ENCODE measurements at places on chromosomes 7 and 10. TPM values are rescaled to one million over a fixed set of nuclear protein-coding genes. Genes with fewer than 3 reads are reported as not detected.

GRCh38 chr10:28105561-28105960, 106.7 kb upstream of the ODAD2 start:
- DNase-seq: no peak

DNA sequence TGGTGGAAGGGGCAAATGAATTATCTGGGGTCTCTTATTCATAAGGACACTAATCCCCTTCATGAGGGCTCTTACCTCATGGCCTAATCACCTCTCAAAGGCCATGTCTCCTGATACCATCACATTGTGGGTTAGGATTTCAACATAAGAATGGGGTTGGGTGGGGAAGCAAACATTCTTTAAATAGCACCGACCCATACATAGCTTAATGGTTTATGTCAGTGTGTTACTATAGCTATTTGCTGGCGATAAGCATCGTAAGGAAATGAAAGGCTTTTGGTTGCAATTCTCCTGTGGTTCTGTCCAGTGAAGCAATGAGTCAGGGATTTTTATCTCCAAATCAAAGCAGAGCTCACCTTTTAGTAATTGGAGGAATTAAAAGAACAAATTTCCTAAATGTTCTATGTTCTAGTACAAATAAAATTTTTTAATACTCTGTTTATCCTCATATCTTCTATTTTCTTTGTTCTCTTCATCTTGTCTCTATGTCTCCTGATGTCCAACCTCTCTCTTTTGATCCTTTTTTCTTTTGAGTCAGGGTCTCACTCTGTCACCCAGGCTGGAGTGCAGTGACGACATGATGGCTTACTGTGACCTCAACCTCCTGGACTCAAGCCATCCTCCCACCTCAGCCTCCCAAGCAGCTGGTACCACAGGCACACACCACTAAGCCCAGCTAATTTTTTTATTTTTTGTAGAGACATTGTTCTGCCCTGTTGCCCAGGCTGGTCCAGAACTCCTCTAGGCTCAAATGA, 57.0 kb upstream of the GLCCI1 start:
- DNase-seq: no peak

DNA sequence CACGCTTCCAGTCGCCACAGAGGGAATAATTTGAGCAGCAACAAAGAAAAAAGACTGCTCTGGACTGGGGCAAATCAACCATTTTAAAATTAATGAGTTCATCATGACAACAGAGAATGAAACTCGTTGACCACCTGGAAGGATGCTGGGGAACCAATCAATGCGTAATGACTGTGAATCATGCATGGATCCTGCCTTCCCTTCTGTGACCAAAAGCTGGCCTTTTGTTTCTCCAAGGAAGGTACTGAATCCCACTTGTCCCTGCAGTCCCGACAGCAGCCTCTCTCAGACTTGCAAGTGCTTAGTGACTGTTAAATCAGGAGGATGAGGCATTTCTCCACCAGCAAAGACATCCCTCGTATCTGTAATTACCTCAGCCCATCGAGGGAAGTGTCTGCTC, 68.0 kb upstream of the TNS3 start:
- no peak for DNase-seq

DNA sequence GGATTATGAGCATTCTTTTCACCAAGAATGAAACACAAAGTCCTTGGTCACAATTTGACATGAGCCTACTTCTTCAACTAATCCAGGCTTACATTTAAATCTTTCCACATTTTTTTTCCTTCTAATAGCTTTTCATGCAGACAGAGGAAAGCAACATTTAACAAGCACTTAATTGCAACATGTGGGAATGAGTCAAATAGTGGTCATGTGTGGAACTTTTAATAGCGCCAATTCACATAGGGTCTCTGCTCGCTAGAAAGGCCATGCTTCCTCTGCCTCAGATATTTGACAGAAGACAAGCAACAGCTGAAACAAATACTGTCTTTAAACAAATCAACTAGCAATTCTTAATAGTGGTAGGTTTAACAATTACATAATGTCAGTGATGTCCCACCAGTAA, 285.9 kb upstream of the ETV1 start:
- DNase-seq: no peak

GRCh38 chr7:47031786-47032535, 550.0 kb downstream of the TNS3 start:
- DNase-seq: no peak

The VAX1 gene
- total RNA-seq: not detected

The C7orf57 gene
- 0.90 TPM for total RNA-seq

The SLC18A2 gene
- total RNA-seq: 7.1 TPM

The SLC12A9 gene
- total RNA-seq: 39.3 TPM

The LIPJ gene
- not detected for total RNA-seq

Data from WTC11 (cell line).